Activated CD8-positive, alpha-beta T cell treated with anti-CD3 and anti-CD28 coated beads for 36 hours (primary cell): ENCODE measurements at places on chromosomes 6 and 20. TPM values are rescaled to one million over a fixed set of nuclear protein-coding genes. Genes with fewer than 3 reads are reported as not detected.

Gene RCAN2
- not detected for total RNA-seq

Gene FOXA2
- not detected for total RNA-seq

Gene RIPOR3
- total RNA-seq, result not detected

Gene SNAP91
- not detected for total RNA-seq

Gene PEX3
- total RNA-seq, result 33.6 TPM
